ENCODE measurements at places on chromosomes 13 and 19. TPM values are rescaled to one million over a fixed set of nuclear protein-coding genes. Genes with fewer than 3 reads are reported as not detected.

GRCh38 chr19:10861103-10861651 is 10.2 kb upstream of the CARM1 start:
- DNase-seq = peak; percentile 46

DNA sequence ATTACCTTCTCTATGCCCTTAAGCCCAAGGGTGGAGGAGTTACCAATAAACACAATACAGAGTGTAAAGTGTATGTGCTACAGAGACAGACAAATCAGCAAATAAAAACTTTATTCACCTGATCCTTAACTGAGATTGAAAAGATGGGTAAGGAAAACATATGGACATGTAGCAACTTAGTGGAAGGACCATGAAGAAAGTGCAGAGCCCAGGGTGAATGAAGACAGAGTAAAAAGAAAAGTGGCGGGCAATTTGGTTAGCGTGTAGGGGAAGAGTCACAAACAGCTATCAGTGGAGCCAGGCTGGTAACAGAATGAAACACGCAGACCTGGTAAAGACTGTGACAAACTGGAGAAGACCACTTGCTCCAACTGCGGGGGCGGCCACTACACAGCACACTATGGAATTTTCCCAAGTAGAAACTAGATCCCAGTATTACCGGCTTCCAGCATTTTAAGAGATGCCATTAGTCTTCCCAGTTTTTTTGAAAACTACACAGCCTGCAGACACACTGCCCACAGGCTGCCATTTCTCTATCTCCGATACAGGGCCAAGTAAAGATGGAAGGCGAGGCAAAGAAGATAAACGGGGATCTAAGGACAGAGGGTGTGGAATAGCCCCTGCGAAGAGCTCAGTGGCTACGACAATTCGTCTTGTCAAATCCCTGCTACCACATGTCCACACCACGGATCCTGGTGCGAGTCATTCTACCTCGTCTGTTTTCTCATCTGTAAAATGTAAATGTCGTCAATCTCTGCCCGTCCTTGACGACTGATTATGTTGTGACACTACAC is 1.2 kb downstream of the UQCRFS1 start:
- DNase-seq = no peak

DNA sequence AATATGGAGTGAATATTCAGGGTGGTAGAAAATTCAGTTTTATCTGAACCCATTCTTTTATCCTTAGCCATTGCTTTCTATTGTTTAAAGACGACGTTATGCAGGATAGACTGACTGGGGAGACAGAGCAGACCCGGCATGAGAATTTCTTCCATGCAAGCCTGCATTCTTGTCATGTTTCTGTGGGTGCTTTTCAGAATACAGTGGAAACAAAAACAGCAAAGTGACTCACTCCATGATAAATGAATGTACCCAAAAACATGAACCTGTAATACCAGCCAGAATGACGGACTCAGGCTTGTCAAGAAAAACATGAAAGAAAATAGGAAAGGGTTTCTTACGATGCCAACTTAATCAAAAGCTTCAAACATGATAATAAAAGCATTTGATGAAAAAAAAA is 924.0 kb downstream of the EFNB2 start:
- DNase-seq = no peak

- no peak for DNase-seq
These were observed 8.2 kb upstream of the SIAH3 start for GRCh38 chr13:45859705-45860104.

GRCh38 chr19:32773126-32773525 is 53.6 kb downstream of the TDRD12 start:
- no peak for DNase-seq

DNA sequence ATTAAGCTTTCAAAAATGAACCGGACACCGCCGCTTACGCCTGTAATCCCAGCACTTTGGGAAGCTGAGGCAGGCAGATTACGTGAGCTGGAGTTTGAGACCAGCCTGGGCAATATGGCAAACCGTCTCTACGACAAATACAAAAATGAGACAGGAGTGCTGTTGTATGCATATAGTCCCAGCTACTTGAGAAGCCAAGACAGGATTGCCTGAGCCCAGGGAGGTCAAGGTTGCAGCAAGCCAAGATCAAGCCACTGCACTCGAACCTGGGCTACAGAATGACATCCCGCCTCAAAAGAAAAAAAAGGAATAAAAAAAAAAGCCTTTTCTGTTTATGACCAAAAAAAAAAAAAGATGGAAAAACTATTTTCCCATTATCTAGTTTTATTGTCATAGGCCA is 96.4 kb downstream of the RBM26 start:
- DNase-seq = no peak

GRCh38 chr13:109148243-109148642 is 518.8 kb downstream of the MYO16 start:
- DNase-seq = no peak

- no peak for DNase-seq
These were observed 59.8 kb downstream of the MYH14 start for GRCh38 chr19:50263176-50263575.

- no peak for DNase-seq
These were observed 569 bp downstream of the DCT start for GRCh38 chr13:94478913-94479312.

GRCh38 chr19:10018786-10019185 is 5.5 kb downstream of the RDH8 start:
- no peak for DNase-seq

GRCh38 chr13:36046672-36047071 is 84.5 kb downstream of the DCLK1 start:
- no peak for DNase-seq

GRCh38 chr13:33426131-33426530 is 140.6 kb upstream of the STARD13 start:
- no peak for DNase-seq

DNA sequence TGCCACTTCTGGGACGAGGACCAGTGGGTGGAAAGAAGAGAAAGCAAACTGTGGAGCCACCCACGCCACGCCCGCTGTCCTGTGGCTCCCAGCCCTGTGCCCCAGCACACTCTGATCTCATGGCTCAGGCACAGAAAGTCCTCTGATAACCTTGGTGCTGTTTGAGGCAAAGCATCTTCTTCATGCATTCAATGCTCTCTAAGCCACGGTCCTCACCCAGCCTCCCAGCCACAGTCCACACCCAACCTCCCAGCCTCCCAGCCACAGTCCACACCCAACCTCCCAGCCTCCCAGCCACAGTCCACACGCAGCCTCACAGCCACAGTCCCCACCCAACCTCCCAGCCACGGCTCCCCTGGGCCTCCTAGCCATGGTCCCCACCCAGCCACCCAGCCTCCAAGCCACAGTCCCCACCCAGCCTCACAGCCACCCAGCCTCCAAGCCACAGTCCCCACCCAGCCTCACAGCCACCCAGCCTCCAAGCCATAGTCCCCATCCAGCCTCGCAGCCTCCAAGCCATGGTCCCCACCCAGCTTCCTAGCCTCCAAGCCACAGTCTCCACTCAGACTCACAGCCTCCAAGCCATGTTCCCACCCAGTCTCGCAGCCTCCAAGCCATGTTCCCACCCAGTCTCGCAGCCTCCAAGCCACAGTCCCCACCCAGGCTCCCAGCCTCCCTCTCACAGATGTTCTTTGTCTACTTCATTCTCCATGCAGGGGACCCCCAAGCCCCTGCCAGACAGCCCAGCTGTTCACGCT is 74.9 kb downstream of the SOX1 start:
- no peak for DNase-seq

DNA sequence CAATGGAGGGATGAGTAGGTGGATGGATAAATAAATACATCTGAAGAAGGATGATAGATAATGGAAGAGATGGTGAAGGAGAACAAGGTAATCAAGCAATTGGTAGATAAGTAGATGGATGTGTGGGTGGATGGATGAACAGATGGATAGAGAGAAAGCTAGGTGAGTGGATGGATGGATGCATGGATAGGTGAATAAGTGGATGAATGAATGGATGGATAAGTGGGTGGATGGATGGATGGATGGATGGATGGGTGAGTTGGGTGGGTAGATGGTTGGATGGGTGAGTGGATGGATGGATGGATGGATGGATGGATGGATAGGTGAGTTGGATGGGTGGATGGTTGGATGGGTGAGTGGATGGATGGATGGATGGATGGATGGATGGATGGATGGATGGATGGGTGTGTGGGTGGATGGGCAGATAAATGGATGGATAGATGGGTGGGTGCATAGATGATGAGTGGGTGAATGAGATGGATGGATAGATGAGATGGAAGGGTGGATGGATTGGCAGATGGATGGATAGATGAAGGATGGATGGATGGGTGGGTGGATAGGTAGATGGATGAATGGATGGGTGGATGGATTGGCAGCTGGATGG is 6.3 kb downstream of the SEMA6B start:
- DNase-seq = no peak

Gene KLC3
- not detected for total RNA-seq

Gene TMEM59L
- 0.36 TPM for total RNA-seq

Gene PSG1
- not detected for total RNA-seq

Gene UPK1A
- total RNA-seq = not detected

Gene ZNF835
- not detected for total RNA-seq

Gene FBXO17
- 53.1 TPM for total RNA-seq
